ENCODE measurements at places on chromosomes 13 and 19.

DNA sequence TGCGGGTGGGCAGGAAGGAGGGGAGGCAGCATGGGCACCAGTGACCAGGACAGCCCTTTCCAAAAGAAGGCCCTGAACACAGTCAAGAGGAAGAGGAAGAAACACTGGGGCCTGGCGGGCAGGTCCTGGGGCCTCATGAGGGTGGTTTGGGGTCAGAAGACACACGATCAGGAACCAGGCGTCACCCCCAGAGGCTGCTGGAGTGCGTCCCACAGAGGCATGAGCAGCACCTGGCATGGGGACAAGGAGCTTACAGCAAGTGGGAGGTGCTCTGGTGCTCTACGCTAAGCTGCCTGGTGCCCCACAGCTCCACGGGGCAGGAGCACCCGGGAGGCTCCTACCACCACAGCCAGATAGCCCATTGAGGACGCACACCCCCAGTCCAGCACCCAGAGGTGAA, 20.0 kb downstream of the ELL start:
- no peak for DNase-seq

DNA sequence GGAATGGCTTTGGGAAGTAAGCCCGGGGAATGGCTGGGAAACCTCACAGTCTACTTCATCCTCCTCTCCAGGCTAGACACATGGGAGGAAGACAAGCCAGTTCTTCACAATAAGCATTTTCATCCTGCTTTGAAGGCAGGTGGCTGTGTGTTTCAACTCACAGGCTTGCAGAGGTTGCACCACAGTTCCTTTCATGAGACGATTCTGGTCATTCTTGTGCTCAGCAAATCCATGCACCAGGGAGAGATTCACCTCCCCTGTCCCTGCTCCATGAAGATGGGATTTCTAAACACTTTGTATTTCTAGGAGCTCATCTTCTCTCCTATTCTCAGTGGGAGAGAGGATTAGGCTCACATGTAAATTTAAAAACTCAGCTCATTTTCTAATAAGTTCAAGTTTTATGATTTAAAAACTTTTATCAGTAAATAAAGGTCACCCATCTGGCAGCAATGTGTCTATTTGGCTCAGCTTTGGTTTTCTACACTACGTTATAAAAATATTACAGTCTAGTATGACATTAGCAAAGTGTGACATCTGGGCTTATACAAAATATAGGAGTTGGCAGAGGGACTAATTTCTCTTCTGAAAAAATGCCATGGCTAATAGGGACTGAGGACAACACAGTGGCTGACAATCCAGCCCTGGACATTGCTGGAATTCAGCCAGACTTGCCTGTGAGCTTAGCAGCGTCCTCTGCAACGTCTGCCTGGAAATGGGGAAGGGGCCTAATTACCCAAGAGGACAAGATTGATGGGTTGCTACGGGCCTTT, 283.2 kb upstream of the SLC10A2 start:
- DNase-seq: no peak

DNA sequence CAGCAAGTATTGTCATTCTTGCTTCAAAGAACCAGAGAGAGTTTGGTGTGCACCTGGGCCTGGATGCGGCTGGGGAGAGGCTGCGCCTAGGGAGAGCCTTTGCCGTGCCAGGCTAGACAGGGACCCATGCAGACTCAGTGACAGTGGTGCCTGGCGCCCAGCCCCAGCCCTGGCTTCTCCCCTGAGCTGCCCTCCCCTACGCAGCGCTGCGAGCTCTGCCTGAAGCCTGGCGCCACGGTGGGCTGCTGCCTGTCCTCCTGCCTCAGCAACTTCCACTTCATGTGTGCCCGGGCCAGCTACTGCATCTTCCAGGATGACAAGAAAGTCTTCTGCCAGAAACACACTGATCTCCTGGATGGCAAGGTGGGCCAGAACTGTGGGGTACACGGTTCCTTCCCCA, 12.0 kb downstream of the KMT2B start:
- no peak for DNase-seq

- DNase-seq: no peak
Measured at GRCh38 chr19:15315101-15315500, 17.2 kb downstream of the BRD4 start.

DNA sequence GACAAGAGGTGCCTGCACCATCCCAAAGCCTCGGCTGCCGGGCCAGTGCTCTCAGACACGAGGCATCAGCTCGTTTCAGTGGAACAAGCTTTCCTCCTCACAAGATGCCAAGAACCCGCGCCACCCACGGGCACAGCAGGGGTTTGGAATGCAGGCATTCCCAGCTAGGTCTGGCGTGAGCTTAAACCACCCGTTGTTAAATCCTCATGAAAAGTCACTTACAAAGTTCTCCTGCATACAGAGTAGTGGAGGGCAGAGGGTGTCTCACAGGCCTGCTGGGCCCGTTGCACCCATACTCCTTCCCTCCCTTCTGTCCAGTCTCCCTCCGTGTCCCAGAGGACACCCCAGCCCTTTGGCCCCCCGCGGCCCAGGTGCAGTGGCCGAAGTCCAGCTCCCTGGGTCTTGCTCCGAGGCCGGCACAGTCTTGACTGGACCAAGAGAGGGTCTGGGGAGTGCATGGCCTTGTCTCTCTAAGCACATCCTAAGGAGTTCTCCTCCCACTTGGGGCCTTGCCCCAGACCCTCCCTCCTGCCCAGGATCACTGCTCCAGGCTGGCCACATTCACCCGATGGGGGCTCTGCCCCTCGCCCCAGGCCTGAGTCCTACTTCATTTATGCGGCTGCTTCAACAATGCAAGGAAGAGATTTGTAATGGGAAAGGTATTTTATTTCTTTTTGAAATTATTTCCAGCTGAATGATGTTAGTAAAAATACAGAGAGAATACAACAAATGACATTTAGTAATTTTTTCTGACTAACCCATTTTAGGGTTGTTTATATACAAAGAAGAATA, 35.2 kb upstream of the GRTP1 start:
- DNase-seq: no peak

- no peak for DNase-seq
Measured at GRCh38 chr13:20704459-20705069, 1.1 kb downstream of the IL17D start.

DNA sequence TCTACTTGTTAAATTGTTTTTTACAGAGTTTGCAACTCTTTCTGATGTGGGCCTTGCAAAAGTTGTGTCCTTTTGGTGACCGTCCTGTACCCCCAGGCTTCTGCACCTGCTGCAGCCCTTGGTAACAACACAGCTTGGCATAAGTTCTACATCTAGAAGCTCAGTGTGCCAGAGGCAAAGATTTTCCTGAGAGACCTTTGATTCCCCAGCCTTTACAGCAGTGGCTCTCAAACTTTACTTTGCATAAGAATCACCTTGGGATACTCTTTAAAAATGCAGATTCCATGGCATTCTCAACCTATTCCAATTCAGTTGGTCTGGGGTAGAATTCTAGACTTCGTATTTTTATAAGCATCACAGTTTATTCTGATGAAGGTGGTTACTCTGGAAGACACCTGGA, 260.9 kb downstream of the DCT start:
- DNase-seq: no peak

DNA sequence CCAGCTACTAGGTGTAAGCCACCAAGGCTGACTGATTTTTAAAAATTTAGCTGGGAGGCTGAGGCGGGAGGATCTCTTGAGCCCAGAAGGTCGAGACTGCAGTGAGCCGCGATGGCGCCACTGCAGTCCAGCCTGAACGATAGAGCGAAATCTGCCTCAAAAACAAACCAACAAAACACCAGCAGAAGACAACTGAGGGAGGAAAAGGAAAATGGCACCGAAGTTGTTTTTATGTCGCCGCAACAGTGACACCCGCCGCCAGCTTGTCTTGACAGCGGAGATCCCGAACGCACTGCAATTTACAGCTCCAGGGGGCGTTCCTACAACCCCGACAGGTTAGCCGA, 298 bp upstream of the FAM98C start:
- no peak for DNase-seq

DNA sequence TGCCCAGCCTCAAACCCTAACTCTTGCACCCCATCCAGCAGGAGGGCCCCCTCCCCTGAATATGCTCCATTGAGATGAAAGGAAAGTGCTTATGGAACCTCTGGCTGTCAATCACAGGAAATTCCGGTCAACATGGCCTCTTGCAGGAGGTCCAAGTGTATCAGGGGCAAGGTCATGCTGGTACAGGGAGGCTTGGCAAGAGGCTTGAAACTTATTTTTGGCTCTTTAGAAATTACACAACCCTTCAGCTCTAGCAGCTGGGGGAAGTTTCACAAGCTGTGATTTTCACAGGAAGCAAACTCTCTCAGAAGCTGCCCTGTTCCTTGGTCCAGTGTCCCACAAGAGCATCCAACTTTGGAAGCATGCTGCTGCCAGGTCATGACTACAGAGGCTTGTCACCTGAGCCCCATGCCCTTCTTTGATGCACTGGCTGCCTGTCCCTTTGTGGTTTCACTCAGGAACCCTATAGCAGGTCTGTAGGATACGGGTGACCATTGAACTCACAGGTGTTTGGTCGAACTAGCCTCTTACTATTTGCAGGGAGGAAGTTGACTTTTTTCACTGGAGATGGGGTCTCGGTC, 8.4 kb downstream of the ASF1B start:
- DNase-seq: no peak

- no peak for DNase-seq
Measured at GRCh38 chr13:42760951-42761350, 20.4 kb upstream of the FAM216B start.

DNA sequence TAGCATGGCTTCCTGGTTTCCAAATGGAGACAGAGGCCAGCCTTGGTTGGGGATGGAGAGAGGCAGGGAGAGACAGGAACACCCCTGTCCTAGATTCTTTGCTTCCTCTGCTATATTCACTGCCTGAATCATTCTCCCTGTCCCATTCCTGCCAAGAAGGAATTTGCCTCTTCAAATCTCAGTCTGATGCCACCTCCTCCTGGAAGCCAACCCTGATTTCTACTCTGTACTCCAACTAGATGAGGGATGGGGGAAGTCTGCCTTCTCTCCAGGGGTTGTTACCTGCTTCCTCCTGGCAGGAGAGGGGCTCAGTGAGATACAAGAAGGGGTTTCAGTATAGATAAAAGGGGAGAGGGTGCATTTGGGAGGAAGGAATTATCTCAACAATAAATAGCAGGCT, 1.3 kb upstream of the ACTL9 start:
- no peak for DNase-seq

- DNase-seq: peak; percentile 53
Measured at GRCh38 chr13:41995946-41996345, 35.0 kb upstream of the VWA8 start.

- no peak for DNase-seq
Measured at GRCh38 chr19:48190288-48190884, 19.9 kb downstream of the ZSWIM9 start.

DNA sequence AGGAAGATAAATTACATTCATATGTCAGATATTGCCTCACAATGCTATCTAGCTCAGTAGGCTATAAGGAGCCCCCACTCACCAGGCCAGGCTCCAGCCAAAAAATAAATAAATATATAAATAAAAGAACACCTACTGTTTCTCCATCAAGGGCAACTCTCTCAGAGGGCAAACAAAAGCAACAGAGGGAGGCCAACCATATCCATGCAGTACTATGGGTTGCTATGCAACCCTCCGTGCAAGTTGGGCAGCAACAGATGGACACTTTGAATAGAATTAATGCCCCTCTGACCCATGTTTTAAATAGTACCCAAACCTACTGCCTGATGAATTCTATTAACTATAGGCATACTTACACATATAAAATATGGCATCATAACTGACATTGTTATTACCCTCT, 279.8 kb upstream of the EDNRB start:
- no peak for DNase-seq

GRCh38 chr19:47232422-47233211, 1.6 kb upstream of the BBC3 start:
- no peak for DNase-seq

DNA sequence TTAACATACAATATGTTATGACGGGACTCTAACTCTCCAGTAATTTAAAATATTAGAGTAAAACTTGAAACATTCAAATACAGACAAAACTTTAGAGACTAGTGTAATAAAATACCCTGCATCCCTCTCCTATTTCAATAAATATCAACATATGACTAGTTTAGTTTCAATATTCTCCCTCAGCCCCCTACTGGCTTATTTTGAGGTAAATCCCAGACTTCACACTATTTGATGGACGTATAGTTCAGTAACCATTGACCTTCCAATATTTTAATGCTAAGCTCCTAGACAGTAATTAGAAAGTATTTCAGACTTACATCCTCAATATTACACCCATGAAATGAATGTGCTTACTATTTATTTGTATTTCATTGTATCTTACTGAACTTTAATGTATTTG, 180.7 kb upstream of the STARD13 start:
- no peak for DNase-seq

DNA sequence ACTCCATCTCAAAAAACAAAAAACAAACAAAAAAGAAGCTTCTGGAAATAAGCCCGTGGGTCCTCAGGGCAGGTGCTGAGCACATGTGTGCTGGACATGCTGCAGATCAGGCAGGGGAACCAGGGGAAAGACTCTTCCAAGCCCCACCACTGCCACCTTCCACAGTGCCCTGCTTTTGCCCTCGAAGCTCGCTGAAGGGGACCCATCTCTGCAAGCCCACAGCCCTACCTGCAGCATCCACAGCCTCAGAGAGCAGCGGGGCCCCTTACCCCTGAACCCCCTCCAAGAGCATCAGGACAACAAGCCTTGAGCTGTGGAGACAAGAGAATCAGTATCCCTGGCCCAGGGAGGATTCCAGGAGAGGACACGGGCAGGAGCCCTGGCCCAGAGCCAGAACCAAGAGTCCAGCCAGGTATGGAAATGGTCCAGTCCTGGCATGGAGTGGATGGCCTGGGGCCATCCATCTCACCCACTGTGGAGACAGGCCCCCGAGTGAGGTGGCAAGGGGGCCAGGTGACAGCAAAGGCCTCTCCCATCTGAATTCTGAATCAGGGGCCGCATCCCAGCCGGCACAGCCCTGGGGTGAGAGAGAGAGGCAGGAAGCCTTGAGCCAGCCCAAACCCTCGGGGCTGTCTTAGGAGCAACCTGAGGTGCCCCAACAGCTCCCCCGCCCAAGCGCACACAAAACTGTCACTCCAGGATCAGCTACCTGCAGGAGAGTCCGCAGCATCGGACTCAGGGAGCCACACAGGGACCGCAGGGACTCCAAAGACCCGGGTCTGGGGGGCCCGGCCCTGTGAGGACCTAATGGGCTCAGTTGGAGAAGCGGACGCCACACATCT, 51.8 kb upstream of the TPM4 start:
- DNase-seq: no peak

- DNase-seq: no peak
Measured at GRCh38 chr13:40728595-40728994, 42.4 kb downstream of the MRPS31 start.

DNA sequence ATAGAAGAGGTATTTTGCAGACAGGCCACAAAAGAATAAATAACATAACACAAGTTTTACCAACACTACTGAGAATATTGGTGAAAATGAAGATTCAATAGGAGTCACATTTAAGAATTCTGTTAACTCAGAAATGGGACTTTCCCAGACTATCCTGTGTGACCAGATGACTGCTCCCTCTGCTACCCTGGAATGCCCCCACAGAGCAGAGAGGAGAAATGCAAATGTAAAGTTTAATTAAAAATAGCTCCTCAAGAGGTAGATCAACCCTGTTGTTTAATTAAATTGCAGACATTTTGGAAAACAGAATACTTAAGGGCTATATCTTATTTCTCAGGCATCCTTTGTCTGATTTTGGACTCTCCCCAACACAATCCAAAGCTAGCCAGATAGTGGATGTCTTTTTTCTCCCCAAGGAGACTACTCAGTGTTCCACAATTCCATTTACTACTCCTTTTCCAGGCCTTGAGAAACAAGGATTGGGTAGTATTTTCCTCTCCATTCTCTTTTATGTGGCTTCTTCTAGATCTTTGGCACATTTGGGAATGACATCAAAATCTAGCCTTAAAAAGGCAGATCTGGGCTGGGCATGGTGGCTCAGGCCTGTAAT, 104.7 kb upstream of the TSC22D1 start:
- no peak for DNase-seq

- DNase-seq: no peak
Measured at GRCh38 chr13:110525328-110526319, 35.9 kb downstream of the RAB20 start.
